Fibroblast of the aortic adventitia (primary cell): ENCODE measurements at places on chromosomes 1 and 21.
A peak's percentile ranks its signal among the peaks of the same experiment; 100 is the strongest.

- no peak for DNase-seq
Measured at GRCh38 chr1:3795453-3796214, 664 bp downstream of the LRRC47 start.

DNA sequence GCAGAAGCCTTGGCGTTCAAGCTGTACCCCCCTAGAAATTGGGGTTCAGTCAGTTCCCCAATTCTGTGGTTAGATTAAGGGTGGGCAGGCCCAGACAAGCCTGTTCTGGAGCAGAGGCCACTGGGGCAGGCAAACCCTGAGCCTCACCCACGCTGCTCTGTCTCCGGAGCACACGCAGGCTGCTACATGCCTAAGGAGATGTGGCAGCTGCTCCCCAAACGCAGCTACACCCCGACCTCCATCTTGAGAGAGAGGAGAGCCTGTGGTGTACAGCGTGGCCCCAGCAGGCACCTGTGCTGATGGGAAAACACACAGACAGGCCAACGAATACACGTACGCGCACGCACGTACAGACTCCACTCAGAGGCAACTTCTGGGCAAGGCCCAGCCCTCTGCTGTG lies 33.9 kb upstream of the GRHL3 start:
- DNase-seq, result no peak

GRCh38 chr1:167631936-167632614 lies 2.0 kb downstream of the RCSD1 start:
- DNase-seq, result no peak

GRCh38 chr1:12618965-12619791 lies 1.2 kb upstream of the DHRS3 start:
- peak; percentile 88 for DNase-seq

DNA sequence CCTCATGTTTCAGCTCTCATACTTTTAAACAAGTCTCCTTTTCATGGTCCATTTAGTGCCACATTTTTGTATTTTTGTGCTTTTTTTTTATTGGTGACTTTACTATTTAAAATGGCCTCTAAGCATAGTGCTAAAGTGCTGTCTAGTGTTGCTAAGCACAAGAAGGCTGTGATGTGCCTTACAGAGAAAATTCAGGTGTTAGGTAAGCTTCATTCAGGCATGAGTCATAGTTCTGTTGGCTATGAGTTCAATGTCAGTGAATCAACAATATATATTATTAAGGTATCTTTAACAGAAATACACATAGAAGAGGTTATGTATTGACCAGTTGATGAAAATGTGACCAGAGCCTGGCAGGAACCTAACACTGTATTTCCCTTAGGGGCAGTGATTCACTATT lies 12.8 kb upstream of the FUBP1 start:
- DNase-seq, result no peak

GRCh38 chr1:241787691-241788090 lies 60.3 kb upstream of the EXO1 start:
- DNase-seq, result no peak

GRCh38 chr1:51236531-51237350 lies 668 bp downstream of the RNF11 start:
- no peak for DNase-seq

GRCh38 chr1:8154621-8155052 lies 128.5 kb upstream of the ERRFI1 start:
- DNase-seq, result no peak

GRCh38 chr1:109611308-109611990 lies 8.0 kb downstream of the GNAT2 start:
- DNase-seq, result no peak

DNA sequence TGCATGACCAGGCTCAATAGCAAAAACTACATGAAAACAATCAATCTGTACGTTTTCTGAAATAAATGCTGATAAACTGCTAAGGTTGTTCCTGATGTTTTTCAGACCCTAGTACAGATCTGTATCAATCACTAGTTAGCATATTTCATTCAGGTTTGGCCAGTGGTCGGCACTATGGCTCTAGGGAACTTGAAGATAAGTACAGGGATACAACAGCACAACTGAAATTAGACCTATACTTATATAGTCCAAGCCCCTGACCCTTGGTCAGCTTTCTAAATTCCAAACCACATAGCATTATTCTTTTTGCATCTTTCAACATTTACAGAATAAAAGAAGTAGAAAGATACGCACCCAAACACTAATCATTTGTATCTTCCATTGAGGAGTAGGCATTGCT lies 142.7 kb downstream of the PLPPR4 start:
- peak; percentile 5 for DNase-seq

- peak; percentile 72 for DNase-seq
Measured at GRCh38 chr1:8560611-8561544, 243.0 kb downstream of the SLC45A1 start.

DNA sequence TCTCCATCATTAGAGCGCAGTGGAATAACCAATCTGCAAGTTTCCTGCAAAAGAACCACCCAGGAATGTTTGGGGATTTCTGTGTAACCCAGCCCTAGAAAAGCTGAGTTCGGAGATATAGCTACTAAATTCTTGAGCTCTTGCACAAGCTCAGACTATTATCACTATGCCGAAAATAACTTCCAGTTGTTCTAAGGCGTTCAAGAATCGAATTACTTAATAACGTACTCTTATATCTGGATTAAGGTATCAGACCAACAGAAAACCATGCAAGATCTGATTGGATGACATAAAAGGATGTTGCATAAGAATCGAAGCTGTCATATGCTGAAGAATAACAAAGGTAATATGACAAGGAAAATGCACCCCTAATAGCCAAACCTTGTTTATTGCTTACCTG lies 7.5 kb upstream of the LAMC2 start:
- DNase-seq, result peak; percentile 80

DNA sequence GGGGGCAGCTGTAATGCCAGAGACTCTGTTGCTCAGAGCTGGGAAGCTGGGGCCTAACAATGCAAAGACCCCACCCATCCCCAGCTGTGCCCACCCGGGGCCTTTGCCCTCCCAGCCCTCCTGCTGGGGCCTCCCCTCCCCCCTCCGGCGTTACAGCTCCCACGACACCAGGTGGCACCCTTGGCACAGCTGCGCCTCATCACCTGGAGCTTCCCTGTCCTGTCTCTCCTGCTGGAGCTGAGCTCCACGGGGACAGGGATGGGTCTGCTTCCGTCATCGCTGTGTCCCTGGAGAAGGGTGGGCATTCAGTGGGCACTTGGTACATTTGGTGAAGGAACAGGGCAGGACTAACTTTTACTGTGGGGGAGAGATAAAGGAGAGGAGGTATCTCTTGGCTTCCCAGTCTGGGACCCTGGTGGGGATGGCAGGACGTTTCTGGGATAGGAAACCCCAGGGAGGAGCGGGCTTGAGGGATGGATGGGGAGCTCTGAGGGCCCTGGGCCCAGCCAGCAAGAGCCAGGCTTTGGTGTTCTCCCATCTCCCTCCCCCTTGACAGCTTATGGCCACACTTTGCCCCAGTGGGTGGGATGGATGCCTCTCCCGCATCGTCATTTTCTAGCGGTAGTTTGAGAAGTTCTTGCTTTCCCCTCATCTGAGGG lies 453.2 kb downstream of the PTPRU start:
- DNase-seq, result no peak

GRCh38 chr1:204498981-204499380 lies 4.4 kb upstream of the PIK3C2B start:
- no peak for DNase-seq

DNA sequence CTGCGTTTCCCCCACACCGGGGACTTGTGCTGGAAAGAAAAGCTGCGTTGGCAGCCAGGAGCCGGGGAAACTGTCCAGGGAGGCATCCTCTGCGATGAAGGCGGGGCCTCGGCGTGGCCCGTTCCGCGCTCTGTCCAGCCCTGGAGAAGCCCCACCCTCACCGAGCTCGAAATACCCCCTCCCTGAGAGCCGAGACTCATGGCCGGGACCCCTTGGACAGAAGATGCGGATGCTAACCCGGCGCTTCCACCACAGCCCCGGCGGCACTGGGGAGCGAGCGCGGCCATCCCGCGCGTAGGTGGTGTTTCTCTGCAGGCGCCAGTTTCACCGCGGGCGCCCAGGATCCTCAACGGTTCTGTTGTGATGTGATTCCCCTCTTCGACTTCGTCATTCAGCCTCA lies 31.6 kb downstream of the PDE9A start:
- no peak for DNase-seq

GRCh38 chr21:34885125-34885524 lies 164.0 kb downstream of the RUNX1 start:
- no peak for DNase-seq
